ENCODE measurements at places on chromosomes 7 and 10.

DNA sequence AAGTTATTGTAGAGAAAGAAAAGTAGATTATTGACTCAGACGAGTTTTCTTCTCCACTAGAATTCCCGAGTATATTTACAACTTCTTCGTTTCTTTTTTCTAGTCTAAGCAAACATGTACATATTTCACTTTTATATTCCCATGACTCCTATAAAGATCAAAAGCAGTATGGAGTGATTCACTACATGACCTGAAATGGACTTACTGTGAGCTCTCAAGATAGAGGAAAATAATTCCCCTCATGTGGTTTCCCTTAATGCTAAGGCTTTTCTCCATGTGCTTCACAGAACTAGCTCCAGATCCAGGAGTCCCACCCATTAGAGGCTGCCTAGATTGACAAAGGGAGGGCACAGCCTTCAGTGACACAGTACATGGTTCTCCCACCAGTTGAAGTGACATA, 823.1 kb upstream of the LRRTM3 start:
- DNase-seq, result no peak

- DNase-seq, result no peak
Observed at GRCh38 chr7:16619979-16620408, 25.6 kb downstream of the ANKMY2 start.

DNA sequence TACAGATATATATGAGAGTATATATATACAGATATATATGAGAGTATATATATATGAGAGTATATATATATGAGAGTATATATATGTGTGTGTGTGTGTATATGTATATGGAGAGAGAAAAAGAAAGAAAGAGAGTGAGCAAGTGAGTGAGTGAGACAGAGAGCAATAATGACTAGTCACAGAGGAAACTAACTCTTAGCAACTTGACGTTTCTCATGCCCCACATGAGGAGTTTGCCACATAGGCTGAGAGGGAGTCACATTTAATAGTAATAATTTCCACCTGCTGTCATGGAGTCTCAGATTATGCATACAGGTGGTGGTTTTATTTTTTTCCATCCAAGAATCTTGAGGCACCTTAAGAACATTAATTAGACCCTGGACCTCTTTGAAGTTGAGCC, 199.9 kb downstream of the GATA3 start:
- no peak for DNase-seq

- no peak for DNase-seq
Observed at GRCh38 chr7:15801041-15801440, 114.6 kb upstream of the MEOX2 start.

DNA sequence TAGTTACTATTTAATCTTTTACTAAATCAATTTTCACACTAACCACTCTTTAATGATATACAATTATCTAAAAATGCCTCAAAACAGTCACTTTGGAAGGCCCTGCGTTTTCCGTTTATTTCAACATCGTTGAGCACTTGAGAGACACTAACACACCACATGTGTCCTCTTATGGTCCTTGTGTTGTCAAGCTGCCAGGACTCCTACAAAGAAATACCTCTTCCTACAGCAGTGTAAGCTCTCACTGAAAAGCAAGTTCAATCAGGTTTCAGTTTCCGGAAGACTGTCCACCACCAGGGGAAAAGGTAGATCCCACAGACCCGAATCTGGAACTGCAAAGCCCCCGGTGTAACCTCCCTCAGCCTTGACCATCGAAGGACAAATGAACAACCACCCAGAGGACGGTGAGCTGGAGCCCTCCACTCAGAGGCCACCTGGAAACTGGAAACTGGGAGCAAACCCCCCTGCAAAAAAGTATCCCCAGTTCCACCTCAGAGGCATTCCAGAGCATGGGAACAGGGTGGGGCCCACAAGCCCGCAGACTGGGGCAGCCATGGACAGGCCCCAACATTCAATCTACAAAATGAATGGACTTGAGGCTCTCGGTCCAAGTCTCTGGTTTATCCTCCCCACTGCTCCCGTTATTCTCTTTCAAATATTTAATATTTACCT, 37.6 kb downstream of the KCNH2 start:
- no peak for DNase-seq

DNA sequence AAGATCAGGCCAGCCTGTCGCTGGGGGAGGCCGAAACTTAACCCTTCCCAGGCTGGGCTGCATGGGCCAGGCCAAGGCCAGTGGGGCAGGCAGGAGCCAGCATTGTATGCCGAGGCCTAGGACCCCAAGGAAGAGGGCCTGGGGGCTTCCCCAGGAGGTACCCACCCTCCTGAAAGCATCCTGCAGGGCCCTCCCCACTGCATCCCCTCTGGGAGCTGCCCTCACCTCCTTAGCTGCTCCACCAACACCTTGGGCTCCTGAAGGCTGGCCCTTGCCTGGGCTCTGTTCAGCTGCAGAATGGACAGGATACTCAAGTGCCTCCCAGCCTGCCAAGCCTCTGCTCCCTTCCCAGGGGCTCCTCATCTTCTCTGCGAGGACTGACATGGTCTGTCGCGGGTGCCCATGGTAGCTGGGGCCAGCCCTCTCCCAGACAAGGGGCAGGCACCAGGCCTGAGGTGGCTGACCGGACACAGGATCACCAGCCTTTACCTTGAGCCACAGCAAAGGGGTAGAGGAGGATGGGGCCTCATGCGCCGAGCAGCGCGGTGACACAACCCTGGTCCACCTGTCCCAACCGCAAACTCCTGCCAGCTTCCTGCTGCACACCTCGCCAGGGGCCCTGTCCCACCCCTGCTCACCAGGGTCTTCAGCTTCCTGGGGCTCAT, 94.2 kb downstream of the MICALL2 start:
- DNase-seq, result no peak

DNA sequence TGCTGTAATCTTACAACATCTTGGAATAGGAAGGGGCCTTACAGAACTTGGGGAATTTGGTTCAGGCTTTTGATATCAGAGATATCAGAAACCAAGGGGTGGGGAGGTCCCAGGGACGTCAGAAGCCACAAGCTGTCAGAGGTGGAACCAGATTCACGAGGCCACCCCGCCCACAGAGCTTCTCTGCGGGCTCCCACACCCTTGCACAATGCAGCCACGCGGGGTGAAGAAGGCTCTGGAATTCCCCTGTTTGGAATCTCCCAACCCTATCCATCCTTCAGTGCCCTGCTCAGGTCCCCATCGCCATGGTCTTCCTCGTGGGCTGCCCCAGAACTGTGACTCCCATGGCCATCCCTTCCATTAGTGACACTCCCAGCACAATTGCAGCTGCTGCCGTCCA, 247.1 kb upstream of the SHH start:
- no peak for DNase-seq

DNA sequence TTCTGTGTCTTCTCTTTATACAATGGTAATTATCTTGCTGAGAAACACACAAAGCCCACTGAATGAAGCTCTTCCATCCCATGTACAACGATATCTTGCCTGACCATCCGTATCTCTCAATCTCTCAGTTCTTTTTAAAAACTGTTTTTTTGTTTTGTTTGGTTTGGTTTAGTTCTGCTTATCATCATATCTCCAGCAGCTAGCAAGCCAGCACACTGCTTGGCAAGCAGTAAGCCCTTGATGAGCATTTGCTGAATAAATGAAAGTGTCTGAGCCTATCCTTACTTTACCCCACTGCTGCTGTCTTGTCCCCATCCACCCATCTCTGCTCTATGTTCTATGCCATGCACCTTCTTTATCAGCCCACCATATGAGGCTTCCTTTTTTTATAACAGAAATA, 34.2 kb downstream of the ITGB1 start:
- no peak for DNase-seq

GRCh38 chr10:88315755-88316154, 267.4 kb downstream of the RNLS start:
- DNase-seq, result no peak

GRCh38 chr7:35257251-35258124, 3.6 kb upstream of the TBX20 start:
- DNase-seq, result no peak

DNA sequence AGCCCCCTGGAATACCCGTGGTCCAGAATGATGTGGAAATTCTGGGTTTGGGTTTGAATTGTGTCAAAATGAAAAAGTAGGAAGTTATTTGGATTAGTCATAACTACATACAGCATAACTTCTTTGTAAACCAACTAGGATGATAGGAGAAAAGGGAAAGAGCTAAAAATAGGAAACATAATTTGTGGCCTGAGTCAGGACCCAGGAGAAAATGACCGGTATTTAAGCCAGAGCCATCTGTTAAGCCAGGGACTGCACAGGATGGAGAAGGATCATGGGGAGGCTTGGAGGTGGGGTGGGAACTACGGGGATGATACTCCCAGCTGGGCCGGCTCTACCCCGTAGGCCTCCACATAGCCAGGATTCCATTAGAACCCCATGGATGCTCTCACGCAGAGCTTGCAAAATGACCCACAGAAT, 98.6 kb downstream of the MYOF start:
- no peak for DNase-seq

- no peak for DNase-seq
Observed at GRCh38 chr7:5997210-5997808, 11.5 kb downstream of the PMS2 start.

- DNase-seq, result no peak
Observed at GRCh38 chr10:5560142-5560816, 35.5 kb downstream of the CALML3 start.

DNA sequence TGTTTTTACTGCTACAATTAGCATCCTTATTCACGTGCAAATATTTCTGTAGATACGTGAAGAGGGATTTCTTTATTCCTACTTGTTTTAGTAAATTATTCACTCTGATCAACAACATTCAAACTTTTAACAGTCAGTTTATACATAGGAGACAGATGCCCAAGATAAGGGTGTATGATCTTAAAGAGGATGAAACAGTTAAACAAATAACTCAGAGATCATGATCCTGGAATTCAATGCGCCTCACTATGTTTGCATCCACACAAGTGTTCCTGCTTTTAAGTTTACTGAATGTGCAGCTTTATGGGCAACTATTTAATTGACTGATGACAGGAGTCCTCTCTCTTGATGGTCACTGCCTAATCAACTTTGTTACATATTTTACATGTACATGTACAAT, 394.8 kb downstream of the PARD3 start:
- no peak for DNase-seq

DNA sequence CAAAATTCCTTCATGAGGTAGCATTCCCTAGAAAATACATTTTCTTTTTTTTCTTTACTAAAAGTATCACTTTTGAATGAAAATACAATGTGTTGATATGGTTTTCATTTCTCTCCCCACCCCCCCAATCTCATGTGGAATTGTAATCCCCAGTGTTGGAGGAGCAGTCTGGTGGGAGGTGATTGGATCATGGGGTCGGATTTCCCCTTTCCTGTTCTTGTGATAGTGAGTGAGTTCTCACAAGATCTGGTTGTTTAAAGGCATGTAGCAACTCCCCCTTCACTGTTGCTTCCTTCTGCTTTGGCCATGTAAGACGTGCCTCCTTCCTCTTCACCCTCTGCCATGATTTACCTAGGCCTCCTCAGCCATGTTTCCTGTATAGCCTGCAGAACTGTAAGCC, 790.3 kb upstream of the KCND2 start:
- no peak for DNase-seq

- no peak for DNase-seq
Observed at GRCh38 chr10:21702633-21703111, 168.6 kb downstream of the MLLT10 start.

GRCh38 chr10:129570185-129570584, 103.1 kb downstream of the MGMT start:
- DNase-seq, result no peak

- DNase-seq, result peak; percentile 19
Observed at GRCh38 chr7:51428217-51428887, 111.7 kb upstream of the COBL start.

GRCh38 chr10:104195706-104196105, 36.5 kb downstream of the CFAP43 start:
- DNase-seq, result no peak

GRCh38 chr7:112395893-112396292, 54.4 kb upstream of the IFRD1 start:
- DNase-seq, result no peak

GRCh38 chr7:42151309-42151708, 85.7 kb downstream of the GLI3 start:
- no peak for DNase-seq

GRCh38 chr10:14555807-14556206, 218.9 kb downstream of the FAM107B start:
- DNase-seq, result no peak

DNA sequence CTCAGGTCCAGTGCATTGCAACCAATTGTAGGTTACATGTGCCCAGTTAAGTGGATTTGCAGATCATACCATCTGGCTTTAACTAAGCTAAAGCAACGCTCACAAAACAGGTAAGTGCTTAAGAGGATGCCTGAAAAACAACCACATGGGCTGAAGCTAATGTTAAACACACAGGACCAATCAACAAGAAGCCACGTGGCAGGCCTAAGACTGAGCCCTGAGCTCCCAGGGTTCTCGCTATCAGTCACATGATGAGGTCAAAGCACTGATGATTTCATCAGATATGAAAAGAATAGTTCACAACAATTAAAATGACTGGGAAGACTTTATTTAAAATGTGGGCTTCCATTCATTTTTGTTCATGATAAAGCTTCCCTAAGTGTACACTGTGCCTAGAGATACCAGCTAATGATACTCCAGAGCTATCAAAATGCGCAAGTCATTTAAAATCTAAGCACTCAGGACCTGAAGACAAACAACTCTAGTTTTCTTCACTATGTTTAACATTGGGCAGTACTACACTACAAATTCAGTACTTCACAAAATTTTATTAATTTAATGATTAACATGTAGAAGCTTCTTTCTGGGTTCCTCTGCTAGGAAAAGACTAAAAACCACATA, 90.6 kb downstream of the PIP4K2A start:
- no peak for DNase-seq

GRCh38 chr7:138843632-138844580, 45.9 kb upstream of the ATP6V0A4 start:
- no peak for DNase-seq

DNA sequence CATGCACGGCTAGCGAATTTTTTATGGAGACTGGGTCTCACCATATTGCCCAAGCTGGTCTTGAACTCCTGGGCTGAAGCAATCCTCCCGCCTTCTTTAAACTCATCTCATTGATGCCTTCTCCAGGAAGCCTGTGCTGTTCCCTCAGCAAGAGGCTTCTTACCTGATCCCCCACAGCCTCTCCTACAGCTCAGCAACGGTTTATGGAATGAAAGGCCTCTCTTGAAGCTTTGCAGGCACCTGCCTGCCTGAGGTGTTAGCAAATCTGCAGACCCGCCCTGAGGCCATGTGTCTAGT, 468 bp upstream of the TRIM56 start:
- no peak for DNase-seq

DNA sequence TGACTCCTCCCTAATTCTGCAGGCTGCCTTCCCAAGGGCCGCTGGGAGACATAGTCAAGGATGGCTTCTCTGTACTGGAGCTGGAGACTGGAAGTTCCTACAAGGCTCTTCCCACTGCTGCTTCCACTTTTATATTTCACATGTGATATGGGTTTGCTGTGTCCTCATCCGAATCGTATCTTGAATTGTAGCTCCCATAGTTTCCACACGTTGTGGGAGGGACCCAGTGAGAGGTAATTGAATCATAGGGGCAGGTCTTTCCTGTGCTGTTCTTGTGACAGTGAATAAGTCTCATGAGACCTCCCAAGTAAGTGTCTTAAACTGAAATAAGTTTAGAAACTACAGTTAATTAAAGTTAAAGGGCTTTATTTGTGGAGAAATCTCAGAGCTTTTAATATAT, 47.0 kb upstream of the BICC1 start:
- no peak for DNase-seq

Data from HCT116 (cell line).